ENCODE measurements at places on chromosomes 6 and 20.

GRCh38 chr6:43687437-43688347 lies at the start of gene MRPS18A:
TSS of gene MRPS18A (minus strand) at chr6:43687791. CDS start at chr6:43687779, 12 bp downstream.
- DNase-seq: peak; percentile 80

DNA sequence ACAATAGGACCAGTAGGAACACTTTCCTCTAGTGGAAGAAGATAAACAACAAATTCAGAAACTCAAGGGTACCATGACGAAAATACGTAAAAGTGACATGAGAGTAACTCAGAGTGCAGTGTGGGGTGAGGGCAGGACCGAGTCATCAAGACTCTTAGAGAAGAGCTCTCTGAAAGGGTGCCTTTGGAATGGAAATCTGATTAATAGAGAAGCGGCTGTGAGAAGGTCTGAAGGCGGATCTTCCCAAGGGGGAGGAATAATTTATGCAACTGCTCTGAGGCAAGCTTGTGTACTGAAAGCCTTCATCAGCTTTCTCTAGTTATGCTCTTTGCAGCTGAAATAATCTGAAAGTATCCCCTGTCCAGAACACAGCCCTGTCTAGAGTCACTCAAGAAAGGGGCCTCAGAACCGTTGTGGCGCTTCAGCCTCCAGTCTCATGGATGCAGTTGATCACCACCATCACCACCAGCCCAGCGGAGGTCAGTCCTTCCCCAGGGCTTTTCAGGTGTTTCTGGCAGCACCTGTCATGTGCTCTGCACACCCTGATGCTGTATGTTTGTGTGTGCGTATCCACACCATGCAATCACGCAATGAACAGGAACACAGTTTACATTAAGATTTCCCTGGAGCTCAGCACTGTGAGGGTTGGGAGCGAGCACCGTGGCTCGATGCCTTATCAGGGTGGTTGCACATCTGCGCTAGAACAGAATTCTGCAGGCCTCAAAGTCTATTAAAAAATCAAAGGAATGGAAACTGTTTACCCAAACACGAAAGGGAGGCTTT lies 396.5 kb downstream of the SMOC2 start:
- no peak for DNase-seq

DNA sequence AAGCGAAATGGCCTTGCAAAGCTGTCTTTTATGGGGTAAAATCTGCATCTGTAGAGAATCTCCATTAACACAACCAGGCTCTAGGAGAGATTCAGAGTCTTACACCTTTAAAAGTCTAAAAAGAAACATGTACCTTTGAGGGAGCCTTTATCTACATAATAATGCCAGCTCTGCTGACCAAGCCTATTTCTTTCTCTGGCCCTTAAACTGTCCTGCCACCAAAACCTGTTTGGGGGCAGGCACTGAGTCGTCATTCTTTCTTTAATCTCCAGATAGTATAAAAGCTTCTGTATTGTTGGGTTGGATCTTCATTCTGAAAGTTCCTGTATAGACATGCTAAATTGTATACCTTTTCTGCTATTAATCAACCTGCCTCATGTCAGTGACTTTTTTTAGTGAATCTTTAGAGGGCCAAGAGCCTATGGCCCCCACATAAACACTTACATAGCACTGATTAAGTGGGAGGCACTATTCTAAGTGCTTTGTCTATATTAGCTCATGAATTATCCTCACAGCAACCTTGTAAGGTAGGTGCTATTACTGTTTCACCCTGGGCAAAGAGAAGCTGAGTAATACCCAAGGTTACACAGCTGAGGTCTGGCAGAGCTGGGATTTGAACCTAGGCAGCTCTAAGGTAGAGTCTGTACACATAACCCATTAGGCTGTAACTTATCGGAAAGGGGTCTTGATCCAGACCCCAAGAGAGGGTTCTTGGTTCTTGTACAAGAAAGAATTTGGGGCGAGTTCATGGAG lies 232.3 kb upstream of the DTNBP1 start:
- DNase-seq: no peak

GRCh38 chr6:169164986-169165385 lies 88.7 kb downstream of the THBS2 start:
- no peak for DNase-seq

DNA sequence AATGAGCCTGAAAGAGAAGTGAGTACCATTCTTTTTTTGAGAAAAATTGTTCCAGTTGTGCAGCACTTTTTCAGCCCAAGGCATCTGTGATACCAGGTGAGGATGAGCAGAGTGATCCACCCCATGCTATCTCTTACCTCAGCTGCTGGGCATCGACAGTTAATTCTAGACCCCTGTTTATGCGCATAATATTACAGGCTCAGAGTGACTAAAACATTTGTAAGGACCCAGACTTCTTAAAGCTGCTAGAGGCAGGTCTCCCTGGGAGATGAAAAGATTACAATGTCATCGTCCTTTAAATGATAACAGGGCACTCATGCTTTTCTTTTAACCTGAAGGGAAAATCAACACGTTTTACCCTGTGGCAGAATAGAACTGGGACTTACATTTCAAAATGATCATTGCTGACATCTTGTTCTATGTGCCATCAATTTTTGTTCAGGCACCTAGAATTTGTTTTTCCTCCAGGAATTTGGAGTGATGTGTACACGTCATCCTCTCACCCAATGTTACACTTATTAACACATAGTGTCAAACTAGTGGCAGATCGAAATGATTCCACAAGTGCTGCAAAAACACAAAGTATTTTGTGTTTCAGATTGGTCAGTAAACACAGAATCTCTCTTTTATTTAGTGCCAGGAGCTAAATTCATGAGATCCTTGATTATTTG lies 684.6 kb downstream of the UTRN start:
- no peak for DNase-seq

DNA sequence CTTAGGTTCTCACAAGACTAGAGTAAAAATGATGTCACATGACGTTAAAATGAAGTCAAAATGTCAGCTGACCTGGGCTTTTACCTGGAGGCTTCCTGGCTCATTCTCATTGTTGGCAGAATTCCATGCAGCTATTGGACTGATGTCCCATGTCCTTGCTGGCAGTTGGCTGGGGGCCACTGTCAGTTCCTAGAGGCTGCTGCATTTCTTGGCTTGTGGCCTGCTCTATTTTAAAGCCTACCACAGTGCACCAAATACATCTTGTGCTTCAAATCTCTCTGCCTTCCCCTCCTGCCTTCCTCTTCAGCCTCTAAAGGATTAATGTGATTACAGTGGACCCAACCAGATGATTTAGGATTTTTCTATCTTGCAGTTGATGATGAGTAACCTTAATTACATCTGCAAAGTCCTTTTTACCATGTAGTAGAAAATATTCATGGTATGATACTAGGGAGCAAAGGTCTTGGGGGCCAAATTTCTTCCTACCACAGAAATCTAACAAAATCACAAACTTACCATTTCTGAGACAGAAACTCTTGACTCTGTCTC lies 81.9 kb downstream of the FIG4 start:
- DNase-seq: no peak

GRCh38 chr6:504446-504980 lies 113.0 kb downstream of the IRF4 start:
- no peak for DNase-seq

GRCh38 chr20:33278700-33279099 lies 4.3 kb upstream of the BPIFB1 start:
- DNase-seq: no peak

GRCh38 chr6:121940728-121941127 lies 458.7 kb upstream of the HSF2 start:
- DNase-seq: no peak

DNA sequence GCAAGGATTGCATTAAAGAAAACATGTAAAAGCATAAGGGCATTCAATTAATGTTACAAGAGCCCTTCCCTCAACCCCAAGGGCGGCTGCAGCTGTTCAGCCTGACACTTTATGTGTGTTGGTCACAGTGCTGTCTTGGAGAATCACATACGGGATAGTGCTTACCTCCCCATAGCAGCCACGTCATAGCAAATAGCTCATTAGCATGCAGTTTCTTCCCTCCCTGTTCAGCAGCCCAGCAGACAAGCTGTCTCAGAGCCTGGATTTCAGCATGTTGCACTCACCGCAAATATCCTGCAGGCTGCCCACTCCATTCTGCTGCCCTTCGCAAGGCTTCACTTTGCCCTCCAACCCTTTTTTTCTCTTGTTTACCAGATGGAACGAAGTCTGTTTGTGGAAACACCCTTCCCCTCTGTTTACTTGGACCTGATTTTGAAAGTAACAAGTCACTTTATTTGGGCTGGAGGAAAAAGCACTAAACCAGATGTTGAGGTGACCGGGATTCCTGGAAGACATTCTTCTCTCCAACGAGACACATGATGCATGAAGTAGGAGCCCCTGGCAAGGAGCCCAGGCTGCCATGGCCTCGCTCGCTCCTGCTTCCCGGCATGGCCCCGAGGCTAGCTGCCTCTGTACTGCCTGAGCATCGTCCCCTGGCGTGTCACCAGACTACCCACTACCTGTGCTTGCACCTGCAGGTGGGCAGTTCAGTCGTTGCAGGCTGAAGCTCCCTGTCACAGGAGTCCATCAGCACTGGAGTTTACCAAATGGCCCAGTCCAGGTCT lies 151.6 kb upstream of the GMDS start:
- DNase-seq: no peak

DNA sequence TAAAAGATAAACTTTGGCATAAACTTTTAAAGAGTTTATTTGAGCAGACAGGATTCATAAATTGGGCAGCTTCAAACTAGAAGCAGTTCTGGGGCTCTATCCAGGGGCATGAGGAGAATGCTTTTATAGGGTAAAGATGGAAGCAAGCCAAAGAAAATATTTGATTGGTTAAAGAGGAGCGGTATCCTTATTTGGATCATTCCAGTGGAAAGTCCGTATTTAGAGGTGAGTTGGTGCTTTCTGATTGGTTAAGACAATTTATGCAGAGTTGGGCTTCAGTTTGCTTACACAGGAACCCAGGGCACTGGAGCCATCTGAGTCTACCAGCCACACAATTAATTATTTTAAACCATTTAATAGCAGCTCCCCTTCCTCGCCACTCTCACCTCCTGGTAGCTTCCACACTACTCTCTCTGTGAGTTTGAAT lies 37.9 kb upstream of the RNF217 start:
- no peak for DNase-seq

DNA sequence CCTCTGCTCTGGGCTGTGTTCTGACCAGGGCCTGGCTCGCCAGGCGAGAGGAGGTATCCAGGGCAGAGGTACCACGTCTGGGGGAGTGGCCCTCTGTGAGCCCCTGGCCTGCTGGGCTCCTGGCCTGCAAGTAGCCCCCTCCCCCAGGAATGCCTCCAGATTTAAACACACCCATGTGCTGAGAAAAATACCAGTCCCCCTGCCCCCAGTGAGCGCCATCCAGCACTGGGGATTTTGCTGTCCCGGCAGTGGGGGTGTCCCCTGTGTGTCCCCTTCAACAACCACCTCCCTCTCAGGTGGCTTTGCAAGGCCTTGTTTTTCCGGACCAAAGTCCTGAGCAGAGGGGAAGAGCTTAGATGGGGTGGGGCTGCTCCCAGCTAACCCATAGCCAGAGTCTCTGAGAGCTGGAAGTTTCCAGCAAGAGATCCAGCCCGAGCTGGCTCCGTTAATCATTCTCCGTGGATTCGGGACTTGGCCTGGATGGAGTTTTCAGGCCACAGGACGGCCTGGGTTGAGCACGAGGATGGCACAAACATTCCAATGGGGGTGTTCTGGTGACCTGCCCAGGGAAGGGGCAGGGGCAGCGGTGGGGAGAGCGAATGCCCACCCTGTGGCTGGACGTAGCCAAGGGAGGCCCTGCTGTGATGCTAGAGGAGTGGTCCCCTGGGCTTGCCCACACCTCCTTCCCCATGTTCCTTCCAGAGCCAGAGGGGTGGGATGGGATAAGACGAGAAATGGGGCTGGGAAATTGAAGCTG lies 29.0 kb downstream of the PCK1 start:
- DNase-seq: no peak

- DNase-seq: no peak
Measured at GRCh38 chr20:12014736-12015135, 97.0 kb downstream of the BTBD3 start.

DNA sequence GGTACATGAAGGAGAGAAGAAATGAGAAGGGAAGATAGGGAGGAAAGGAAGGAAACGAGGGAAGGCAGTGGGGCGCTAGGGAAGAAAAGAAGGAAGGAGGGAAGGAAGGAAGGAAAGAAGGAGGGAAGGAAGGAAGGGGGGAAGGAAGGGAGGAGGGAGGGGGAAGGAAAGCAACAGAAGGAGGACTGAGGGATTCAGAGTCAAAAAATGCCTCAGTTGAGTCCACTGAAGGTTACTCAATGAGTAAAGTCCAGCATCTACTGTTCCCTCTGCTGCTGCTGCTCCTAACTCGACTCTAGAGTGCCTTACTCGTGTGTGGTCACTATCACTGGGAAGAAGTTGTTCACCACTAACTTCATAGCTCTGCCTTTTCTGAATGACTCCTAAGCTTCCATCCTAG lies 33.8 kb downstream of the PHACTR1 start:
- no peak for DNase-seq

- DNase-seq: no peak
Measured at GRCh38 chr20:48844996-48845395, 17.2 kb upstream of the PREX1 start.

GRCh38 chr20:59933296-59933848 lies at the start of gene SYCP2:
TSS of gene SYCP2 (minus strand) at chr20:59933637. CDS start at chr20:59922413, 11,224 bp downstream.
- peak; percentile 44 for DNase-seq

DNA sequence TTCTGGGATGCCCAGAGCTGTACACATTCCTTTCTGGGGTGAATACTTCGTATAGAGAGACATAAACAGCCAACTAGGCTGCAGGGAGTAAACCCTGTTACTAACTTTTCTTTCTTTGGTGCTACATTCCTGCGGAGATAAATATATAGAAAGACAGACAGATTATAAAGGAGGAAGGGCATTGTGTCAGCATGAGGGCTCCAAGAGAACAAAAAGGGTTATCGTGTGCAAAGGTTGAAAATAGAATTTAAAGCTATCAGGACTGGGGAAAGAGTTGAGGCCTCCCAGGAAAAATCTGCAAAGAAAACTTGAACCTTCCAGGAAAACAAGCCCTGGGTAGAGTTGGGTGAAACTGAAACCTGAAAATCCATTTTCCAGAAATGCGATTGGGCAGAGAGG lies 68.0 kb downstream of the TMEM170B start:
- DNase-seq: no peak

GRCh38 chr6:127164565-127164964 lies 46.1 kb downstream of the RSPO3 start:
- no peak for DNase-seq

- DNase-seq: no peak
Measured at GRCh38 chr6:157800420-157801237, 22.4 kb upstream of the SNX9 start.

- no peak for DNase-seq
Measured at GRCh38 chr6:13191461-13191860, 136.9 kb downstream of the TBC1D7 start.

GRCh38 chr6:23523771-23524170 lies 602.2 kb upstream of the NRSN1 start:
- no peak for DNase-seq

- DNase-seq: no peak
Measured at GRCh38 chr20:412081-412480, 4.0 kb downstream of the RBCK1 start.

- DNase-seq: no peak
Measured at GRCh38 chr20:17380801-17381200, 150.4 kb downstream of the BFSP1 start.

GRCh38 chr20:49276161-49276960 lies 1.5 kb downstream of the ZNFX1 start:
- peak; percentile 61 for DNase-seq

- DNase-seq: peak; percentile 80
Measured at GRCh38 chr6:26158076-26158580, 70.9 kb downstream of the HFE start.

GRCh38 chr6:25042984-25043725 lies 107.4 kb upstream of the RIPOR2 start:
- DNase-seq: no peak

Measured in activated T-cell treated with anti-CD3 and anti-CD28 coated beads for 24 hours (primary cell).